ENCODE measurements at places on chromosomes 2 and 18. TPM values are rescaled to one million over a fixed set of nuclear protein-coding genes. Genes with fewer than 3 reads are reported as not detected.

The APLF gene
- total RNA-seq: 4.3 TPM

The NT5C1B gene
- not detected for total RNA-seq

The TIA1 gene
- 98.3 TPM for total RNA-seq

The DSG2 gene
- total RNA-seq: 1.3 TPM

DNA sequence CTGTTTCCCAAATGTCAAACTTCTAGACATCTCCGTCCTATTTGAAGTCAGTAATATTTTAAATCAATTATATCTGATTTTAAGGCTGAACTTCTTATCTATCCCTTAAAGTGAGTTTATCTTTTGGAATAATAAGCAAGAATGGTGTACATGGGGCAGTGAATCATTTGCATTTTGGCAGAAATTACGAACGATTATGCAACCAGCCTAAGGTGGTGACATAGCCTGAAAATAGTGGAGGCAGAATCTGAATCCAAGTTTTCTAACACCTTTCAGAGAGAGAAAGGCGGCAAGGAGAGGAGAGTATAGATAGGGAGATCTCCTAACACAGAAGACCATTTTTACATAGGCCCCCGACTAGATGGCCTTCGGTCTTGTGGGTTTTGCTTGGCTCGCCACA is 10.7 kb downstream of the ZBTB14 start:
- DNase-seq: no peak

DNA sequence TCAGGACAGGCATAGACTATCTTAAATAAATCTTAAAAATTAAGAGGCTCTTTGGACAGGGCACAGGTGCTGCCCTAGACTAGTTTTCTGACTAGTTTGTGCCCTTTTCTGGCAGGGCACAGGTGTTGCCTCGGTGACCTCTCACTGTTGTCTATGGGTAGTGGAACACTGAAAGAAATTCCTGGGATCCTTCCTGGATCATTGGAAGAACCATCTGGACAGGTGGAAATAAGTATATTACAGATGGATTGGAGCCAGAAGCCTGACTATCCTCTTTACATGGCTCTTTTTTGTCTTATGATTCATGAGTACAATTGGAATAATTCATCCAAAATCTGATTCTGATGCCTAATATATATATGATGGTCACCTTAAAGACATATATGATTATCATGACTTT is 286.6 kb downstream of the RIT2 start:
- DNase-seq: no peak

- no peak for DNase-seq
These were observed 4.5 kb upstream of the GPR55 start for GRCh38 chr2:230929381-230930148.

- DNase-seq: no peak
These were observed 91.8 kb downstream of the MTCL1 start for GRCh38 chr18:8797206-8797605.

DNA sequence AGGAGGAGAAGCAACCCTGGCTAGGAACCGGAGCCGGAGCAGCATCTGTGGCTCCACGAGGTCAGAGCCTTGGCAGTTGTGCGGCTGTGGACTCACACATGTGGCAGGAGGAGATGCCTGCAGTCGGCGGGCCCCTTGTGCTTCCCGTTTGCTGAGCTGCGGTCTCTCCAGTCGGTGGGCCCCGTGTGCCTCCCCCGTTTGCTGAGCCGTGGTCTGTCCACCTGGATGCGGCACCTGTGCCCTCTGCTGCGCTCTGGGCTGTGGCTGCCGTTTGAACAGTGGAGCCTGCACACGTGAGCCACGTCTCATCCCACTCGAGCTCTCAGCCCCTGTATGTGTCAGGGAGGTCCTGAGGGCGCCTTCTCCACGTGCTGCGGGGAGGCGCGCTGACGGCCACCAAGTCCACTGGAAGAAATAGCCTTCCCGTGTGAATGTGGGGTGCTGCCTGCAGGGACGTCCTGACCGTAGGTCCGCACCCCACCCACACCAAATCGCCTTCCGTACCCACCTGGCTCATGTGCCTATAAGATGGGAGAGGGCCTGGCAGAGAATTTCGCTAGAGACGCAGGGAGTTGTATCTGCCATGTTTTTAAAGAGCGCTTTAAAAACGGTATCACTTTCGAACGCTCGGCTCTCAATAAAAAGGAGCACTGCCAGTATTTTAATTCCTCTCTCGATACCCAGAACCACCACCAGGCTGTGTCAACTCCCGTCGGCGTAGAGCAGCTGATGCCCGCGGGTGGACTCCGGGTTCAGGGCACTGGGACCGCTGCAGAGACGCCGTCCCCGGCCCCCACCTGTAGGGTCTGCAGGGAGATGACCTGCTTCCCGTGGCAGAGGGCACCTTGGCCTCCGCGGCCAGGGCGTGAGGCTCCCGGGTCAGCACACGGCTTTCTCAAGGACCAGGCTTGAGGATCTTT is 117.0 kb downstream of the NFATC1 start:
- DNase-seq: peak; percentile 6

DNA sequence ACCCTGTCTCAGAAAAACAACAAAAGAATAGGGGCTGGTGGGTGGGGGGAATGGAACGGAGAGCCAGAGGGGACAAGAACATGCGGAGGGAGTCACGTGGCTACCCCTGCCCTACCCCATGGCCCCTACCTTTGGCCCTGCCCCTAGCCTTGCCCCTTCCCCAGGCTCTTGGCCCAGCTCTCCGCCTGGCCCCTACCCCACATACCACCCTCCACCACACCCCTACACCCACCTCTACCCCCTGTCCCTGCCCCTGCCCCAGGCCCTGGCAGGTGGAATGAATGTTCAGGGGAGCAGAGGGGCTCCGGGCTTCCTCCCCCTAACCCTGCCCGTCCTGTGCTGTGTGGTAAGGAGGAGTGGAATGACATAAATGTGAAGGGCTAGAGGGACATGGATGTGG is 15.1 kb downstream of the BIN1 start:
- DNase-seq: no peak

DNA sequence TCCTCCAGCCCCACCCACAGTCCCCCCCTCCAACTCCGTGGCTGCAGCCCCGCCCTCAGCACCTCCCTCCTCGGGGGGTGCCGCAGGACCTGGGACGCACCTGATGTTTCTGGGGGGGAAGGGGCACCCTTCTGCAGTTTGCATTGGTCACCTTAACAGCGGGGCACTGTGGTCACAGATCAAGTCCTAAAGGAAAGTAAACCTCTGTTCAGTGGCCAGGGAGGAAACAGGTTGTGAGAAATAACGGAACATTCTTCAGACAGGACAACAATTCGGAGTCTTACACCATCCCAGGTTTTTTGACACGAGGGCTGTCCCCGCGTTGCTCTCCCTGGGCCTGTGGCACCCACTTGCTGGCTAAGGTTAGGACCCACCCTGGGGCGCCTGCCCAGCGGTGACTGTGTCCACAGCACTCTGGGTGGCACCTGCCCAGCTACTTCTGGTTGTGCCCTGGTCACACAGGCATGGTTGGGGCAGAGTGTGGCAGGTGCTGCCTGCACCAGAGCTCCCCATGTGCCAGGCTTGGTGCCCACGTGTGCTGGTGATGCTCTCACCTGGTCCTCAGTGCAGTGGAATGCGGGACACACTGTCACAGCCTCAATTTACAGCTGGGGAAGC is 93.5 kb upstream of the OTOS start:
- DNase-seq: no peak

GRCh38 chr18:22564036-22564435 is 146.3 kb upstream of the CTAGE1 start:
- DNase-seq: no peak

DNA sequence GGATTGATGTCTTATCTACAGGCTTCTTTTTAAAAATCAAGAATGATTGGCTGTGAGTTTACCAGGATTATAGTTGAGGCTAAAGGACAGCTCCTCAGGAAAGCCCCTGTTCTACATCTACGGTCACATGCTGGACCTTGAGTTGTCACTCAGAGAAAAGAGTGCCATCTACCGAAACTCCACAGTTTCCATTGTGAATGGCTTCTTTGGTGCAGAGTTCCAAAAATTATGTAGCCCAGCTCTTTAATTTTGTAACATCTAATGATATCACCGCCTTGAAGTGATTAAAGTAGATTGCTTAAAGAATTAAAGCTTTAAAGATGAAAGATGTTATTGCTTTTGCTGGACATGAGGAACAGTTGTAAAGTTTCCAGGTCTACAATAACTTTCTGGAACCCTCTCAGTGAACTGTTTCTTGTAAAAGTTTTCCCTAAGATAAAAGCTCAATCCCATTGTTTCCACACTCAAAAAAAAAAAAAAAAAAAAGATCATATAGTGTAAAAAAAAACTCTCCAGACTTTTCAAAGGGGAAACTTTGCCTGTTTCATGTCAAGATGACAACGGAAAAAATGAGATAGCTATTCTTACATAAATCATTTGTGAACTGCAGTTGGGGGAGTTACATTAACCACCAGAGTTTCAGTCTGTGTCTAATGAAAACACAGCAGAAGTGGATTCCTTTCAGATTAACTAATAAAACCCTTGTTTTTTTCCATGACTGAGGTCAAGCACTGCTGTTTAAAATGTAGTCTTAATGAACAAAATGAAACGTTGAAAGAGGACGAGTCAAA is 4.3 kb downstream of the COL3A1 start:
- no peak for DNase-seq
